ENCODE measurements at places on chromosomes 5 and 9.

DNA sequence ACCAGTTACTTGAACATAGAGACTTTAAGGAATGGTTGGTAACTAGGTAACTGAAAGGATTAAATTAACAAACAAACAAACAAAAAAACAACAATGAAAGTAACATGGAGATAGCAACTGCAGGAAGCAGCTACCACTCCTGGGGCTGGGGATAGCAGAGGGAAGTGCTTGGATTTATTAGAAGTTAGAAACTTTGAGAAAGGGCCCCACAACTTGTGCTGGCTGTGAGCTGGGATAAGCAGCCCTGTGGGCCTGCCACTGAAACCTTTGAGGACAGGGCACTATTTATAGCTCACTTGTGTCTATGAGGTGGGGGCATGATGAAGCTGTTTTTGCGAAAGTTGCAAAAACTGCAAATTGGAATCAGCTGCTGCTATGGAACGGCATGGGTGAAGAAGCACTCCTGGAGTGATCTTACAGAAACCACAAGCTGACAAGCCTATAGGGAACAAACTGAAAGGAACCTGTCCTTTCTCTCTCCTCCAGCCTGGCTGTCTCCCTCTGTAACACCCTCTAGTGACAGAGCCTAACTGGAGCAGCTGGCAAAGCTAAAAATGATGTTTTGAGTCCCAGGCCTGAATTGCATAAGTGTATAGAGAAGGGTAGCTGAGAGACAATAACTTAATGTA, 91.4 kb upstream of the RANBP6 start:
- peak; percentile 45 for DNase-seq

DNA sequence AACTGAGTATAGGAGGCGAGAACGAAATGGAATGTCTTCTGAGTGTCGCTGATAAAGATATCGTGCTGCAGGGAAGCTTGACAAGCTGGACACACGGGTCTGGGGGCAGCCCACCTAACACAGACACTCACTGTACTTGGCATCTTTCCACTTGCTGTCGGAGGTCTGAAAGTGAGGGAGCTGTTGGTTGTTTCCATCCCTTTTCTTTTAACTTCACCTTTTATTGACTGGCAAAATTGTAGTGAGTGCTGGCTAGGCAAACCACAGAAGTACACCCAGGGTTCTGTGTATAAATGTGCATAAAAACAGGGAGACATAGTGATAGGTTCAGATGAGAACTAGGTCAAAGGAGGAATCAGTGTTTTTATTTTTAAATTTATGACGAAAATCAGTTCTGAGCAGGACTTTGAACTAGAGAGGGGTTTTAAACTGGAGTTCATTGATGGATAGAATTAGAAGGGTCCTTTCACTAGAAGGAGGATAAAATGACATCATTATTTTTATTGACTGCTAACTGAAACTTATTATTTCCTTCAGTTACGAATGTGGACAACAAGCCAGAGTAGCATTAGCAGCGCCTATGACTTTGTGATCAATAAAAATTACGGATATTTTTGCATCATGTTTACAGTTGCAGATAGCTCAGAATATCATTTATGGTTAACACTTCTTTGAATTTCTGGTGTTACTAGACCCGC, 817 bp downstream of the GAPVD1 start:
- DNase-seq = no peak

DNA sequence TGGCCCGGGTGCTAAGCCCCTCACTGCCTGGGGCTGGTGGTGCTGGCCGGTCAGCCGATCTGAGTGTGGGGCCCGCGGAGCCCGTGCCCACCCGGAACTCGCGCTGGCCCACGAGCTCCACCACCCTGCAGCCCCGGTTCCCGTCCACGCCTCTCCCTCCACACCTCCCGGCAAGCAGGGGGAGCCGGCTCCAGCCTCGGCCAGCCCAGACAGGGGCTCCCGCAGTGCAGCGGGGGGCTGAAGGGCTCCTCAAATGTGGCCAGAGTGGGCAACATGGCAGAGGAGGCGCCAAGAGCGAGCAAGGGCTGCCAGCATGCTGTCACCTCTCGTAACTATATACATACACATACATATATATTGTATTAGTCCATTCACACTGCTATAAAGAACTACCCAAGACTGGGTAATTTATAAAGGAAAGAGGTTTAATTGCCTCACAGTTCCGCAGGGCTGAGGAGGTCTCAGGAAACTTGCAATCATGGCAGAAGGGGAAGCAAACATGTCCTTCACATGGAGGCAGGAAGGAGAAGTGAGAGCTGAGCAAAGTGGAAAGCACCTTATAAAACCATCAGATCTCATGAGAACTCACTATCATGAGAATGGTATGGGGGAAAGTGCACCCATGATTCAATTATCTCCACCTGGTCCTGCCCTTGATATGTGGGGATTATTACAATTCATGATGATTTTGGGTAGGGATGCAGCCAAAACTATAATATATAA, 56.8 kb downstream of the LIX1 start:
- DNase-seq = no peak

- DNase-seq = no peak
Observed at GRCh38 chr9:18452276-18452675, 21.7 kb upstream of the ADAMTSL1 start.

GRCh38 chr5:111755345-111755941, 1.6 kb downstream of the NREP start:
- no peak for DNase-seq

DNA sequence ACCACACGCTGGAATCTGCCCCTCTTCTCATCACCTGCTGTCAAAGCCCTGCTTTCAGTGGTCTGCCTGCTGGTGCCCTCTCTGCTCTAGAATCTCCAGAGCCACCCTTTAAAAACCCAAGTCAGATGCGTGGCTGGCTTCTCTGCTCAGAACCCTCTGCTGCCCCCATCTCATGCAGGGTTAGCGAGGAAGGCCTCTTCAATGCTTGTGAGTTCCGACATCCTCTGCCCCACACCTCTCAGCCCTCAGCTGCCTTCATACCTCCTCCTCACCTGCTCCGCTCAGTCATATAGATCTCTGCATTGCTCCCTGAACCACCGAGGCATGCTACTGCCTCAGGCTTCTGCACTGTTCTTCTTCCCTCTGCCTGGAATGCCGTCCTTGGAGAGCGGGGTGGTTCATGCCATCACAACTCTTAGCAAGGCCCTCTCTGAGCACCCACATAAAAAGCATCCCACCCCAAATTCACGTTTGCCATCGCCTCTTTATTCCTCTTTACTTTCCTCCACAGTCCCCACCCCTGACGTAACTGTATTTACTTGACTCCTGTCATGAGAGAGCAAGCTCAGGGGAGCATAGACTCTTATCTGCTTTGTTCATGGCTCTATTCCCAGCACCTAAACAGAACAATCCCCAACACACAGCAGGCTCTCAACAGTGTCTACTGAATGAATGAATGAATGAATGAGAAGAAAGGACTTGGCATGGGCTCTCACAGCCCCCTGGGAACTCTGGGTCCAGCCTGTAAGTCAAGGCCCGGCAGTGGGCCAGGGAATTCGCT, 10.4 kb downstream of the SHB start:
- no peak for DNase-seq

GRCh38 chr9:93058355-93059010, at the start of gene SUSD3:
Gene SUSD3 (plus strand): TSS chr9:93058701. CDS start chr9:93058743, 42 bp downstream.
- no peak for DNase-seq

DNA sequence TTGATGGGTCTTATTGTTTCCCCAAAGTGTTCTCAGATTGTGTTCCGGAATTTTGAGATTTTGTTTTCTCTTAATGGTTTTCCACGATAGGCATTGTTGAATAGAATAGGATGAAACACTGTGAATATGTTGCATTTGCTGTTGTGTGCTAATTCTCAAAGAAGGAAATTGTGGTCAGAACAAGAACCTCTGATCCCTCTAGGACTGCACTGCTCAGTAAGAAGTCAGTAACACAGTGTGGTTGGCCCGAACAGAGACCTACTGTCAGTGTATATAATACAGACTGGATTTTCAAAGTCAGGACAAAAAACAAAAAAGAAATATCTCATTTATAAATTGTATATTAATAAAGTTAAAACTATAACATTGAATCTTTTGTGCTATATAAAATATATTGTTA, 494.8 kb downstream of the MAT2B start:
- DNase-seq = no peak

DNA sequence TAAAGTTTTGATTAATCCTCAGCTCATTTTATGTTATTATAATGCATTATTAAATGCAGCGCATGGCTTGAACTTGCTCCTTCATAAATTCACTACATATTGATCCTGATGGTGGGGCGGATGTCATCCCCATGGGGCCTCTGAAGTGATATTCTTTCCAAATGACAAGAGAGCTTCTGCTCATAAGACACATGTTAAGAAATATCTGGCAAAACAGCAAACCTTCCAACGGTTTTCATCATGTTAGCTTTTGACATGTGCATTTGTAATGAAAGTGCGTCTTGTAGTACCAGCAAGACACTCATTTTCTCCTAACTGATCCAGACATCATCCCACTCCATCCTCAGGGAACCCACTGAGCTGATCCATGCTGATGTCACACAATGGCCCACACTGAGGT, 45.7 kb downstream of the SEMA5A start:
- DNase-seq = no peak

DNA sequence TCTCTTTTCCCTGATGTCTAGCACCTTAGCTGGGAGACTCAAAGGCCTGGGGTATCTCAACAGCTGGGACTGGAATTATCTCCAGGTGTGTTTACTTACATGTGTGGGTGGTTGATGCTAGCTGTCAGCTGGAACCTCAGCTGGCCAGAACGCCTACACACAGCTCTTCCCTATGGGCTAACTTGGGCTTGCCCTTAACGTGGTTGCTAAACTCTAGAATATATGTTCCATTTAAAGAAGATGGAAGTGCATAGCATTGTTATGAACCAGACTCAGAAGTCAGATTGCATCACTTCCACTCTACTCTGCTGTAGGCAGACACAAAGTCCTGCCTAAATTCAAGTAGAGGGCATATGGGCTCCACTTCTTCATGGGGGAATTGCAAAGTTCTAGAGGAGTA, 29.3 kb downstream of the SGCD start:
- DNase-seq = no peak

DNA sequence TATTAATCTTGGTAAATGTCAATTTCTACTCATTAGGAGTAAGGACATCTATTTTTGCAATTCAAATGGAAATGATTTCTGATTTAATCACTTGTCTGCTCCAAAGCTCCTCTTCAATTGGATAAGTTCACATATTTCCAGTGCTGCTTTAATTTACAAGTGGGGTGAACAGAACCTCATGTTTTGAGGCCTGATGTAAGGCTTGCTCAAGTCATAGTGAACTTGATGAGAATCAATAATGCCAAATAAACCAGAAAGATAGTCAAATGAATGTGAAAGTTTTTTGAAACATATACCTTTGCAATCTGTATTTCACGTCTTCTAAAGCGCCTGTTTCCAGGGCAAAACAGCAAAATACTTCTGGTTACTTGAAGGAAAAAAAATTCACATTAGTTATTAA, 15.4 kb upstream of the ACOT12 start:
- no peak for DNase-seq

- no peak for DNase-seq
Observed at GRCh38 chr5:133732536-133732935, 120.2 kb upstream of the FSTL4 start.

- no peak for DNase-seq
Observed at GRCh38 chr5:62371409-62371808, 32.3 kb downstream of the DIMT1 start.

- DNase-seq = no peak
Observed at GRCh38 chr5:120509053-120509452, 45.0 kb downstream of the PRR16 start.

DNA sequence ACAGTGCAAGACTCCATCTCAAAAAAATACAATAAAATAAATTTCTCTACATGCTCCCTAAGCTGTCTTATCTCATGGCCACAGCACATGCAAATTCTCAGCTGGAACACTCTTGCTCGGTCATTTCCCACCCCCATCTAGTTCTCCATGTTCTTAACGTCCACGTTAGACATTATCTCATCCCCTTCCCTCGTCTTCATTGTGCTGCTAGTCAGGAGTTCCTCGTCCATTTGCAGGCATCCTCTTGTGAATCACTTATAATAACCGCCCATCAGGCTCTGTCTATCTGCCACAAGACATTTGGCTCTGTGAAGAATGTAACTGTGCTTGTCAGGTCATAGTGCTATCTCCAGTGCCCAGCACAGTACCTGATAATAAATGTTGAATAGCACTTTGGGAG, 32.9 kb upstream of the GOLGA1 start:
- DNase-seq = no peak
